ENCODE measurements at places on chromosomes 16 and 17.

DNA sequence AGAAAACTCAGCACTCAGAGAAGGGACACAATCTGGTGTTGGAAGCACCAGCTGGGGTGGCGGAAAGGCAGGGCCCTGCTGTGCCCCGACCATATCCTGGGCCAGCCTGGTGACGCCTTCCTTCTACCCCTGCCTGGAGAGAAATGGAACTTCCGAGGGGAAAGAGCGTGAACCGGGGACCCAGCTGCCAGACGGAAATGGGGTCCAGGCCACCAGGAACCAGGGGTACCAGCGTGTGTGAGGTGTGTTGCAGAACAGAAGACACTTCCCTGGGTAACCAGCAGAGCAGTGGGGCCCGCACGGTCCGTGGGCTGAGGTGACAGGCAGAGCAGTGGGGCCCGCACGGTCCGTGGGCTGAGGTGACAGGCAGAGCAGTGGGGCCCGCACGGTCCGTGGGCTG is 6.8 kb downstream of the RAB40B start:
- DNase-seq = no peak

DNA sequence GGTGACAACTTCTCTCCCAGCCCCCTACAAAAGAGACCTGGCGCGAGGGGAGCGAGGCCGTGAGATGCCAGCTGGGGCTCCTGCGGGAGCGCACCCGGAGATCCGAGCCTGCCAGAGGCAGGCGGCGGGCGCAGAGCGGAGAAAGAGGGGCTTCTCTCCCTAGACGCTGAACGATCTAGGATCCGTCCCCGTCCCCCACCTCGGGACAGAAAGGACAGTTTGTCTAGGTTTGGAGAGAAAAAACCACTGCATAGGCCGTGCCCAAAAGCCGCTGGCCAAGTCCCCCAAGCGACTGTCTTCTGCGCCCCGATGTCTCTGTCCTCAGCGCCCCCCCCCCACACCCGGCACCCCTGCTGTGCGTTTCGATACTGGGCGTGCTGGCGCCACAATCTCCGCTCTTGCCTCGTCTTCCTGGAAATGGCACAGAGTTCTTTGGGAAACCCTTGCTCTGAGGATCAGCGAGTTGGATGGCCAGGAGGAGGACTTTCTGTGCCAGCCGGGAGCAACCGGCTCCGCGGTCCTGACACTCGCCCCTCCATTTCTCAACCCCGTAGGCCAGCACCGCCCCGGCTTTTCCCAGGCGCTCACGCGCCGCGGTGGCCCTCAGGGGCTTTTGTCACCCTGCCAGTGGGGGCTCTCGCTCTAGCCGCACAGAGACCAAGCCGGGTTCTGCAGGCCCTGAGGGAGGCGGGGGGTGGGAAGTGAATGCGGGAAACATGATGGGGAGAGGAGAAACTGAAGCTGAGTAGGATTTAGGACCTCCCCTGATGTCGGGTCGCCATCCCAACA is 1.0 kb downstream of the SSTR2 start:
- no peak for DNase-seq

DNA sequence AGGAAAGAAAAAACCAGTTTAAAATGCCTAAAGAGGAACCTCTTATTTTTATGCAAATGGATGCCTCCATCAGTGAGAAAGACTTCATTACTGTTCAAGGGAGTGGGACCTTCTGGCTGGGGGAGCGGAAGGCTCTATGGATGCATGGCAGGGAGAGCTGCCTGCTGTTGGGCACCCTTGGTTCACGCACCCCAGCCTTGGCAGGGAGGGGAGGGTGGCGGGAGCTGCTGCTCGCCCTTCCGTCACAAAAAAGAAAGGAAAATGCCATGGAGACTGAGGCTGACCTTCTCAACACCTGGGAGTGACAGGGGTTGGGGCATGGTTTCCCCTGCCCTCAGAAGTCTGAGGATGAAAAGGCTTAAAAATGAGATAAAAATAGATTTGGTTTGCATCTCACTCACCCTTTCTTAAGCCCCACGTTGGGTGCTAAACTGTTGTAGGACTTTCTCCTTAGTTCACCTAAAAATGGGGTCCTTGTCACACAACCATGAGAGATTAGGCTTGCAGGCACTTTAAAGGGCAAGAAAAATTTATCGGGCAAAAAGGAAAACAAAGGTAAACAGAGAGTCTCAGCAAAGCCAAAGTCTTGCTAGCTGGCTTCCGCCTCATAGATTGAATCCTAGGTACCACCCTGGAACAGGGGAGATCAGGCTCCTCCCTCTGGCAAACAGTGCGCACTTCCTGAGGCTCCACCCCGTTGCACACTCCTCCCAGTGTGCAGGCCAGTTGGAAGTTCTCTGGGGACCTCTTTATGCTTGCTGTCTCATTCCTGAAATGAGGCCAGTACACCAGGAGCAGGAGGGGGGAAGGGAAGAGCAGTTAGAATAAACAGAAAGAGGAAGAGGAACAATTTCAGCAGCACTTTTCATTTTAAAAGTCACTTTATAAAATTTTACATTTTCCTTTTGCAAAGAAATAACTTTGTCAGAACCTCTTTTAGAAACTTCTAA is 31.6 kb downstream of the PHKB start:
- DNase-seq = no peak

DNA sequence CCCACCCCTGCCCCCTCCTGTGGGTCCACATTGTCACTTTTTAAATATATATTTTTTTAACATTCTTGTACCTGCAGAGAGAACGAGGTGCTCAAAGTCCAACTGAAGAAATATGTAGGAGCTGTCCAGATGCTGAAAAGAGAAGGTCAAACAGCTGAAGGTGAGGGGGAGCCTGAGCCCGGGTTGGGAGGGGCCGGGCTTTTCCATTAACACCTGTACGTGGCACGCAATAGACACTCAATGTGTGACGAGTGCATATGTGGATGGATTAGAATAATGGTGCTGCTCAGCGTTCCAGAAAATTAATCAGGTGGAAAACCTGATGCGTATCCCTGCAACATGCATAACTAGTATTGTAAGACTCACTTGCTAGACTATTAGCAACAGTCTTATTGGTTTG is 223.0 kb downstream of the SNX29 start:
- no peak for DNase-seq

Data from cerebellar nuclear complex (tissue), 1 donor.